ENCODE measurements at places on chromosomes 16 and 17. TPM values are rescaled to one million over a fixed set of nuclear protein-coding genes. Genes with fewer than 3 reads are reported as not detected.

Gene YBX2
- total RNA-seq: 0.17 TPM

Gene TTYH2
- 0.70 TPM for total RNA-seq

Gene KLHL10
- not detected for total RNA-seq

Gene CCL1
- total RNA-seq: not detected

Gene MYL11
- total RNA-seq: not detected

Gene LRRC37A
- 1.9 TPM for total RNA-seq
